ENCODE measurements at places on chromosomes 5 and 9.

DNA sequence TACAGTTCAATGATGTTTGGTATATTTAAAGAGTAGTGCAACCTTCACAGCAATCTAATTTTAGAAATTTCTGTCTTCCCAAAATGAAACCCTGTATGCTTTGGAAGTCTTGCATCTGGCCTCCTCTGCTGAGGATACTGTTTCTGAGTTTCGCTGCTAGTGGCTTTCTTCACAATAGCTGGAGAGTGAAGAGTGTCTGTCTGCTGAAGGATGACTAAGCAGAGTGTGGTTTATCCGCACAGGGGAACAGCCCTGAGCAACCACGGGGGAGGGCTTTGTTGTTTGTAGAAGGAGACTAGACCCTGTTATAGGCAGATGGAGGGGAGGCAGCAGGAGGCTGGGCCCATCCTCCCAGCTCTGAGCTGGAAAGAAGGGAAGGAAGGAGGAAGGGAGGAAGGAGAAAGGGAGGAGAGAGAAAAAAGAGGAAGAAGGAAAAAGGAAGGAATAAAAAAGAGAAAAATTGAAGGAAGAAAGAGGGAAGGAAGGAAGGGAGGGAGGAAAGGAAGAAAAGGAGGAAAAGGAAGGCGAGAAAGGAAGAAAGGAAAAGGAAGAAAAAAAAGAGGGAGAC is 10.5 kb upstream of the IRX2 start:
- DNase-seq = no peak

DNA sequence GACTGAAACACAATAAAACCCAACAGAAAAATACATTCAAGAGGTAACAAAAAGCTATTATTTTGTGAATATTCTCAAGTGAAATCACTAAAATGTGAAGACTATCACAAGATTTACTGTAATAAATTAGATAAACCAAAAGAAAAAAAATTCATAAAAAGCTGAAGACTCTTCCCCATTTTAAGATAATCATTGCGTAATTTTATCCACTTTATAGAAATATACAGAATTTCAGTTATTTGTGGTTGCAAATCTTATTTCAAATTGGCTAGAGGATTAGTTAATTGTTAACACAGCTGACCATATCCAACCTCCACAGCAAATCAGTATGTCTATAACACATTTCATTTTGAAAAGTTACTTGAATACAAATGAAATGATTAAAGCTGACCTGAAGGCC is 7.7 kb upstream of the TMEM267 start:
- DNase-seq = no peak

DNA sequence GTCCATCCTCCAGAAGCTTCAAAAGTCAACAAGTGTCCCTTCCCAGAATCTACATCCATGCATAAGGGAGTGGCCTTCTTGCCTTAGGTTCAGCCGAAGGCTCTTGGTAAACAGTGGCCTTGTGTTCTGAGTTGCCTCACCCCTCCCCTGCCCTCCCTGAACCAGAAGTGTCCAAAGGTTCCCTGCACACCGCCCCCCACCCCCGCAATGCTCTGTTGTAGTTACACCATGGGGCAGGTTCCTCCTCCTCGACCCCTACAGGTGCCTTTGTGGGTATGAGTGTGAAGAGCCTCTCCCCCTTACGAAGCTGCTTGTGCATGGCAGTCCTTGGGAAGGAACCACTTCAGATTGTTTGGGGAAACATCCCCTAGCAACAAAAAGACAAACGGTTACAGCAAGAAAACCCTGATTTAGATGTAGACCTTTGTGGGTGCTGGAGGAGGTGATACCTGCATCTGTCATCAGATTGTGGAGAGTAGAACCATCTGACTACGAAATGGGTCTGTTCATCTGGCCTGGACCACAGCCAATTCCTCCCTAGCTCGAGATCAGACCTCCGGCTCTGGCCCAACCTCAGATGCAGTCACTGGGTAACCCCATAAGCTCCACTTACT is 7.1 kb downstream of the SPACA9 start:
- DNase-seq = no peak

GRCh38 chr9:113737517-113738271 is 138.4 kb upstream of the ZNF618 start:
- no peak for DNase-seq

DNA sequence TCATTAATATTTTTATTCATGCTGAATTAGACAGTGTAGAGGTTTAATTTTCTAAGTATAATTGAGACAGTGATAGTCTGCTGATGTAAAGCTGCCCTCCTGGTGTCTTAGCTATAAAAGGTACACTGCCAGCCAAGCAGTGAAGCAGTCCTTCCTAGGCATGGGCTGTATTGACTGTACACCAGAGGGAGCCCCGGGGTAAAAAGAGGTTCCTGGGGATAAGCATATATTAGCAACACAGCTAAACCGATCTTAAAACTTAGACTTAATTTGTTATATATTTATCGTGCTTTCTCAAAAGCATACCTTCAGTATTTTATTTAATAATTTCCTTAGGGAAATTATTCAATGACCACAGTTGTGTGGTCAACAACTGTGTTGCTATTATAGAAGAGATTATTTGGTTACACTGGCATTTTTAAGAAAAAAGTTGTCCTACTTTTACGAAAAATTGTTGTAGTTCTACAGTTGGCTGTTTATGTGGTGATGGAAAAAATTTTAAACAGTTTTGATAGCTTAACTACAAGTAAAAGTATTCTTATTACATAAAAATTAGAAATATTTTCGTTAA is 68.8 kb downstream of the ELL2 start:
- DNase-seq = no peak

DNA sequence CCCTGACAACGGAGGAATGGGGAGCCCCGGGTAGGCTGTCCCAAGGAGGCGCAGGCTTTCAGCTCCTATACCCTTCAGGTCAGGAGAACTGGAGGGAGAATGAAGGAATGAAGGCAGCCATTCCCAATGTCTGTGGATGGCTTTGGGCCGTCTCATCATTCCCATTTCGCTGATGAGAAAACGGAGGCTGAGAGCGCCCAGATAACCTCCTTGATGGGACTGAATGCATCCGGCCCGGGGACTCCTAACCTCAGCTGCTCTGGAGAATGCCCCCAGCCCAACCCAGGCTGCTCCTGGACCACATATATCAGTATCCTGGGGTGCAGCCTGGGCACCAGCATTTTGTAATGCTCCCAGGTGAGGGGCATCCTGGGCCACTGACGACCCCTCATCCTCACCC is 52.6 kb upstream of the RNU6ATAC start:
- no peak for DNase-seq

DNA sequence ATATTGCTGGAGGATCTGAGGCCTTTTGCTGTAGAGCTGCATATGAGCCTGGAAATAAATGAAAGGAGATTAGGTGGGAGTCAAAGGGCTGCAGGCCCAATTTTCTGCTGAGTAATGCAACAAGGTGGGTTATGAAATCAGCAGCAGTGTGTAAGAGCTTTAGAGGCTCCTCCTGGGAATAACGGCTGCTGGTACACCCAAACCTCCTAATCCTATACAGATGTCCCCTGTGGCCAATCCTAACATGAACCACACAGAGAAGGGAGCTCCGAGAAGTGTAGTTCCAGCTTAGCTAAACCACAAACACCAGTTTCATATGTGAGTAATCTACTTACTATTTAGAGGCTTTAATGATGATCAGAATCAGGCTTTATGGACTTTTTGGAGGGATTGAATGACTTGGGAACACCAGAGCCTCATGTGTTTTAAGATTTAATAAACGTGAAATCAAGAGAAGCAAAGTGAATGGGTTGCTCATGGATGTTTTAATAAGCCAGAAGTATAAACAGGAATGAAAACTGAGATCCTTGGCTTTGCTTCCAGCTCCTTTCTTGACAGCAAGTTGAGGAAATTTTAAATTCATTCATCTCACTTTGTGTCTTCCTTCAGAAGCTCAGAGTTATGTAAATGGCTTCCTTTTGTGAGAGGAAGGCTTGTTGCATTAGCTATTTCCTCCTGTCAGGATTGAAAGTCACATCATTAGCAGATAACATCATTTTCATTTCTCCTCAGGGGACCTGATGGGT is 437.5 kb downstream of the TMEM232 start:
- DNase-seq = no peak

- DNase-seq = no peak
Measured at GRCh38 chr5:125575891-125576505, 829.6 kb upstream of the ZNF608 start.

- no peak for DNase-seq
Measured at GRCh38 chr5:156836846-156837245, 13.2 kb upstream of the PPP1R2B start.

GRCh38 chr5:21931116-21931515 is 922.0 kb downstream of the CDH12 start:
- DNase-seq = no peak

DNA sequence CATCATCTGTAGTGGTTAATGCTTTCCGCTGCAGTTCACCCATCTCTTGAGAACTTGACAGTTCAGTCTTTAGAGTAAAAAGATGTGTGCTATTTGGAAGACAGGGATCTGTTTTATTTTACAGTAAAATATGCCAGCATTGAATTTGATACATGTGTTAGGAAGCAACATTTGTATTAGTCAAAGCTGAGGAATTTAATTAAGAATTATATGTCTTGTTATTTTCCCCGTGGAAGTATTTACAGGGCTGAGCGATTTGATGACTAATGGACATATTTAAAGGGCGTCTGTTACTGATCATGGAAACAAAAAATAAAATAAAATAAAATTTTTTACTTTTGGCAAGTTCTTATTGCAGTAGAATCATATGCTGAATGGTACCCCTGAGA is 101.3 kb downstream of the PAM start:
- DNase-seq = no peak

- no peak for DNase-seq
Measured at GRCh38 chr5:65299861-65300260, 181.9 kb downstream of the ADAMTS6 start.

DNA sequence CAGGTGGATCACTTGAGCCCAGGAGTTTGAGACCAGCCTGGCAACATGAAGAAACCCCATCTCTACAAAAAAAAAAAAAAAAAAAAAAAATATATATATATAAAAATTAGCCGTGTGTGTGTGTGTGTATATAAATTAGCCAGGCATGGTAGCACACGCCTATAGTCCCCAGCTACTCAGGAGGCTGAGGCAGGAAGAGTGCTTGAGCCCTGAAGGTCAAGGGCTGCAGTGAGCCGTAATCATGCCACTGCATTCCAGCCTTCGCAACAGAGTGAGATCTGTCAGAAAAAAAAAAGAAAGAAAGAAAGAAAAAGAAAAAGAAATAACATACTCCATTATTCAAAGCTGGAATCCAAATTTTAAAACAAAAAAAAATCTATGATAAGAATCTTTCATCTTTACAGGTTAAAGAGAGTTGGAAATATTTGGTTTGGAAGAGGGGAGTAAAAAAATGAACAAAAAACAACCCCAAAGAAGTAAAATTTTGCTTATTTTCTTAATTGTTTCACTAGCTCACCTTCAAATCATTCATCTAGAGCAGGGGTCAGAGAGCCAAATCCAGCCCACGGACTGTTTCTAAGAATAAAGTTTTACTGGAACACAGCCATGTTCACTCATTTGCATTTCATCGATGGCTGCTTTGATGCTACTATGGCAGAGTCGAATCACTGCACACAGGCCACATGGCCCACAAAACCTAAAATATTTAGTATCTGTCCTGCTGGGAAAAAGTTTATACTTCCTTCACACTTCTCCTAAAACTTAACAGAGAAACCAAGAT is 109.9 kb downstream of the DROSHA start:
- DNase-seq = no peak

- DNase-seq = no peak
Measured at GRCh38 chr9:36119476-36119875, 17.1 kb upstream of the GLIPR2 start.

DNA sequence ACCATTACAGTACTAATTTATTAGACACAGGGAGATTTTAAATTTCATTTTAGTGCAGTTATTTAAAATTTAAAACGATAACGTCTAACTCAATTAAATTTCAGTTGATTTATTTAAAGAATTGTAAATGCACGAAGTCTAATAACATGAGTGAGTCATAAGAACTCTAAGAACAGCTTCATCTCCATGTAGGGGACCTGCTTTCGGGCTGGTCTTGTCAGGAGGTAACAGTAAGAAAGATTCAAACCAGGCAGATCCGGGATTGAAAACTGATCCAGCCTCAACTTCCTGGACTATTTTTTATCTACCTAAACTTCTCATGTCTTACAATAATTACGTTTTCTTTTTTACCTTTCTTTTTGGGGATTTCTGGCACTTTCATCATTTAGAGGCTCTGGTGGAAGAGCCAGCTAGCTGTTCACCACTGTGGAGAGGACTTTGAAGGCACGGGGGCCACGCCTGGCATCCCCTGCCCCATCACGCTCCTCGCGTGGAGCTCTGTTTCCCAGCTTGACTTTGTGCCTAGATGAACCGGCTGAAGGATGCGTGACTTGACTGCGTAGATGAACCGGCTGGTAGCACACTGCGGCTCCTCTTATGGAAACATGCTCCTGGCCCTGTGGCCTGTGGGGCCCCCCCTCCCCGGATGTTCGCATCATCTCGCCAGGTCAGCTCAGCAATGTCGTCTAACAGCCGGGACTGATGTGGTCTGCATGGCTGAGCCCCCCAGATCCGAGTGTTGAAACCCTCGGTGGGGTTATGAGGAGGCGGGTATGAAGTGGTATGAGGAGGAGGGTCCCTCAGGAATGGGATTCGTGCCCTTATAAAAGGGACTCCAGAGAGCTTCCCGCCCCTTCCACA is 26.0 kb downstream of the NDUFS6 start:
- no peak for DNase-seq

- DNase-seq = no peak
Measured at GRCh38 chr5:174511714-174512253, 212.6 kb upstream of the MSX2 start.

GRCh38 chr5:65262096-65262495 is 219.6 kb downstream of the ADAMTS6 start:
- peak; percentile 25 for DNase-seq

- no peak for DNase-seq
Measured at GRCh38 chr9:121700165-121700831, 48.9 kb downstream of the DAB2IP start.

GRCh38 chr5:143922718-143923117 is 110.8 kb downstream of the HMHB1 start:
- DNase-seq = no peak

- DNase-seq = no peak
Measured at GRCh38 chr5:174718880-174719610, 5.3 kb upstream of the MSX2 start.

Measured in NCI-H446 (cell line).